ENCODE measurements at places on chromosomes 6 and 20.

DNA sequence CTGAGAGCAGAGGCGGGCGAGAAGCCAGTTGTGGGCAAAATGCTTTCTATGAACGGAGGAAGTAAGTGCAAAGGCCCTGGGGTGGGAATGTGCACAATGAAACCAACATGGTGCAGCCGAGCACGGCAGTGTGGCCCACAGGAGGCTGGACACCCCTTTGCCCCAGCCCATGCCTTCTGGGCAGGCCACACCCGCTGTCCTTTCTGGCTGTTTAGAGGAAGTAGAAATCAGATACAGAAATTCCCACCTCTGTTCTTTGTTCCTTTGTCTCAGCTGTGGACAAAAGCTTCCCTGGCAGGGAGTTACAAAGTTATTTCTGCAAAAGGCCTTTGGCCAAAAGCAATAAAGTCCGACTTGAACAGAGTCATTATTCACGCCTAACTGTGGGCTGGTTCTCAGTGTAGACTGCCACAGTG is 11.9 kb downstream of the SULF2 start:
- DNase-seq, result no peak

DNA sequence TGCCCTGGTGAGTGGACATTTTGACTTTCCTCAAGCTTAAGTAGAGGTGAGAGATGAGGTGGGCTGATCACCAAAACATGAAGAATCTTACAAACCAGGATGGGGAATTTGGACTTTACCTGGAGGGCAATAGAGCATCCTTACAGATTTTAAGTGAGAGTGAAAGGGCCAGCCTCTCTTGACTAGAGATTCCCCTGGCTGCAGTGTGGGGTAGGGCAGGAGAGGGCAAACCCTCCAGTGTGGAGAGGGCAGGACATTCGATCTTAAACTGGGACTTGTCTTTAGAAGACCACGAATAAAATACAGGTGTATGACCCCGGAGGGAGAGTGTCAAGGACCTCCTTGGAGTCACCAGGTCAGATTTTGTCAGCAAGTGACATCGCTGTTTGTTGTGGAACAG is 105.1 kb downstream of the SNAP25 start:
- no peak for DNase-seq

DNA sequence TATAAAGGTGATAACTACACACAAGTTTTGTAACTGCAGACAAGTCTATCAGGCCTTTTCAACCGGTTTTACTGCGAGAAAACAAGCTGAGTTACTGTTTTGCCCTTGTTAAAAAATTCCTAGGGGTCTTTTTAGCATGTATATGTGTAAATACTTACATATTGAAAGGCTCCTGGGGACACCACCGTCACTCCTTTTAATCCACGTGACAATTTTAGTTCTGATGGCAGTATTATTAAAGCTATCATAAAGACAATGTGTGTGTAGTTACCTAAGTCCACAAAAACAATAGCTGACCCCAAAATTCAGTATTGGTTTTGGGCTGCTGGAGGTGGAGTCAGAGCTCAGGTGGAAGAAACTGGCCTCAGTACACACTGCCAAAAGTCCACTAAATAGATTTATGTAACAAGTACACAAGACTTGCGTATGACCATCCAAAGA is 41.3 kb upstream of the HFE start:
- DNase-seq, result no peak

GRCh38 chr6:25874822-25875562 is 949 bp upstream of the SLC17A3 start:
- DNase-seq, result no peak

DNA sequence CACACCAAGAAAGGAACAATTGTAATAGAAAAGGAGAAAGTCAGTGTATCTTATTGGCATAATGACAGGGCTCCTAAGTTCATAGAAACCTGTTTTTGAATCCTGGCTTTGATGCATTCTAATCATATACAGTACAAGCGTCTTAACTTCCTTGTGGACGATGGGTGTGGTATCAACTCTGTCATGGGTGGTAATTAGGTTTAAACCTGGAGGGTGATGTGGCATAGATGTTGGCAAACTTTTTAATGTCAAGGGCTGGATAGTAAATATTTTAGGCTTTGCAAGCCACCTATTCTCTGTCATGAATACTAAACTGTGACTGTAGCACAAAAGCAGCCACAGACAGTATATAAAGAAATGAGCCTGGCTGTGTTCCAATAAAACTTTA is 138.7 kb upstream of the EDN1 start:
- no peak for DNase-seq

GRCh38 chr6:118326712-118327111 is 221.4 kb upstream of the PLN start:
- DNase-seq, result no peak

GRCh38 chr6:112839525-112839961 is 492.4 kb downstream of the RFPL4B start:
- no peak for DNase-seq

DNA sequence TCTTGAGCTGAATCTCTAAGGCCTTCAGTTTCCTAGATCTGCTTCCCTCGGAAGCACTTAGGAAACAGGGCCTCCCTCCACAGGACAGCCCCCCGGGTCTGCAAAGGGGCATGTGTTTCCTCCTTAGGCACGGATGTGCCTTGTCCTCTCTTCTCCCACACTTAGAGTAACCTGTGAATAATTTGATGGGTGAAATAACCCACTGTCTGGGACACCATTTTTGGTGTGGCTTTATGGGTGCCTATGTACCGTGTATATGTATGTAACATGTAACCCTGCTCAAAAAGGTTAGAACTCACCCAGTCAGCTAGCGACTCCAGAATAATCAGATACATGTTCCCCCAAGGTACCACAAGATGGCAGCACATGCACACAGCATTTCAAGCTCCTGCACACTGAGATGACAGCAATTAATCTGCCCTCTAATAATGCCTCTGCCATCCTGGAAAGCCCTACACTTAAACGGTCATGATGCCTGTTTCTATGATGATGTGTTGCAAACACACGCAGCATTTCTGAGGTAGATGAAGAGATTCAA is 212.0 kb upstream of the PROKR2 start:
- DNase-seq, result peak; percentile 82

DNA sequence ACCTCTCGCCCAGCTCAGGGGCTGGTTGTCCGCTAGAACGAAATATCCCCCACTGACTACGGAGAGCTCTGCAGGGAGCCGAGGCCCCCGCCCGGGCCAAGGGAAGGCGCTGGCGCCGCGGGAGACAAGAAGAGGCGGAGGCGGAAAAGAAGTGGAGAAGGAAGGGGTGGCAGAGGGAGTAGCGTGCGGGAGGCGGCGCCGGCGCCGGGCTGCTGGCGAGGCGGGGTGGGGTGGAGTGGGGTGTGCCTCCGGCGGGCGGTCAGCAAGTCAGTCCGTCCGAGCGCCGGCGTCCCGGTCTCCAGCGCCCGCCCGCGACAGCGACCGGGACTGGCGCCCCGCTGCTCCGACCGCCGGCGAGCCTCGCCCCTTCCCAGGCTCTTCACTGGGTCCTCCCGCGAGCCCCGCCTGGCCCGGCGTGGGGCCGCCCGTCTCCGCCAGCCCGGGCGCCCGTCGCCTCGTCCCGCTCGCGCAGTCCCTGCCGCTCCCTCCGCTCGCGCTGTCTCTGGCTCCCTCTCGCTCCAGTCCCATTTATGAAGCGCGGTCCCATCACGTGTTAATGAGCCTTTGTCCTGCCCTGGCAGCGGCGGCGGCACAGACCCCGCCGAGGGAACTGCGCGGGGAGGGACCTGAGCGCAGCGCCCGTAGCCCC is at the start of gene CNR1:
Gene CNR1 (minus strand): TSS at position 504 of the 649 bp plus-strand sequence. CDS start 21,073 bp downstream, outside the sequence.
- DNase-seq, result peak; percentile 57

GRCh38 chr6:135149376-135149775 is 31.7 kb upstream of the MYB start:
- no peak for DNase-seq

DNA sequence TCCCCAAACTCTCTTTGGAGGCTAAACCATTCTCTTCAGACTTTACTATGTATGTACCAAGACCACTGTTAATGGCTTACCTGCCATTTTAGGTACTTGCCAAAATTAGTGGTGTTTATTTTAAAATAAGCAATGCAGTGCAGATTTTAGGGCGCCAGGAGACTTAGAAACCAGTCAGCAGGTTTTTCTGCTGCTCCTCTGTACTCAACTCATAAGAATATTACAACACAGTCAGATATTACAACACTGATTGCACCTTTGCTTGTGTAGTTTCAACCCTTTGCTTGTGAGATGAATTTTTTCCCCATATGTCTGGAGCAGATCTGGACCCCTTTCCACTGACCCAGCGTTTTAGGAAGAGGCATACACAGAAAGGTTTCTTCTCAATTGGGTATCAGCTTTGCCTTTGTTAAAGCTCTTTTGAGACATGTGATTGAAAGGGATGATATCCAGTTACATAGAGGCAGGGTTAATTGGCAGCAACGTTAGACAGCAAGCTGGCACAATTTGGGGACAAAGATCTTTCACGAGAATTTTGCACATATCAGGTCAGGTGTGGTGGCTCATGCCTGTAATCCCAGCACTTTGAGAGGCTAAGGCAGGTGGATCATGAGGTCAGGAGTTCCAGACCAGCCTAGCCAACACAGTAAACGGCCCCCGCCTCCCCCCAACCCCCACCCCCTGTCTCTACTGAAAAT is 6.2 kb downstream of the TTPAL start:
- no peak for DNase-seq

DNA sequence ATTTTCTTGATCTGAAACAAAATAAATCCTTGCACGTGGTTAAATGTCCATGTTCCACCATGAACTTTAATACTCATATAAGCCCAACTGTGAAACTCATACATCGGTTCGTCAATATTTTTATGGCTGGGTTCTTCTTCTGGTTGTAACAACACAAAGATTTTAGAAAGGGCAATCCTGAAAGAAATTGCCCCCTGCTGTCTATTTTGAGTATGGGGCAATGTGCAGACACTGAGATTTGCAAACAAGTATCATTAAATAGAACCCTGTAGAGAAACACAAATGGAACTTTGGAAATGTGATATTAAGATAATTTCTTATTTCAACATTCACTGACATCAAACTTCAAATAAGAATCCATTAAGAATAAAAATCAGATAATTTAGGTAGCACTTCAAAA is 80.2 kb upstream of the PHACTR1 start:
- DNase-seq, result no peak

GRCh38 chr20:42610070-42610469 is 579.6 kb downstream of the PTPRT start:
- DNase-seq, result no peak

DNA sequence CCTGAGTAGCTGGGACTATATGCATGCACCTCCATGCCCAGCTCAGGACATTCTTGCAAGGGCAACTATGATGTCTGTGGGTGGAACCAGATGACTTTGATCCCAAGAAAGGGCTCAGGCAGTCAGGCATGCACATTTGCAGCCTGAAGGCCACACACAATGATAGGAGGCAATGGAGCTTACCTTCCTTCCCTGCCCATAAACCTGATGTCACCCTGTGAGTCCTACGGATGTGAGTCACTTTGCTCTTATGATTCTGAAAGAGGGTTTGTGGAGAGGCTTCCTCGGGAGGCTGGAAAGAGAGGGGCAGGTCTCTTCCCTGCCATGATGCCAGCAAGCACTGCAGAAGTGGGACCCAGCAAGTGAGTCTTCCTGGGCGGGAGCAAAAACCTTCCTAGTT is 202.4 kb downstream of the LY86 start:
- DNase-seq, result no peak

DNA sequence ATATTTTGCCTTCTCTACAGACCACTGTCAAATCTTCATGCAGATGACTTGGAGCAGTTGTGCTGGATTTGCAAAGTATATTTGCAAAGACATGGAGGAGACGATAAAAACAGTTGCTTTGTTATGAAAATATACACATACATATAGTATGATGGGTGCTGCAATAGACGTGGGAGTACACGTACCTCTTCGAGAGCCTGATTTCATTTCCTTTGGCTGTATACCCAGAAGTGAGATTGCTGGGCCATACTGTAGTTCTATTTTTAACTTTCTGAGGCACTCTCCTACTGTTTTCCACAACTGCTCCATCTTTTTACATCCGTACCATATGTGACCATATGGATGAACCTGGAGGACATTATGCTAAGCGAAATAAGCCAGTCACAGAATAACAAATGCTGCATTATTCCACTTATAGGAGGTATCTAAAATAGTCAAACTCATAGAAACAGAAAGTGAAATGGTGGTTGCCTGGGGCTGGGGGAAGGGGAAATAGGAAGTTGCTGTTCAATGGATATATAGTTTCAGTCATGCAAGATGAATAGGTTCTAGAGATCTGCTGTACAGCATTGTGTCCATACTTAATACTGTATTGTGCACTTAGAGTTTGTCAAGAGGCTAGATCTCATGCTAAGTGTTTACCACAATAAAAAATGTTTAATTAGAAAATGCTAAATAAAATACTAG is 223.8 kb downstream of the HAO1 start:
- DNase-seq, result no peak

DNA sequence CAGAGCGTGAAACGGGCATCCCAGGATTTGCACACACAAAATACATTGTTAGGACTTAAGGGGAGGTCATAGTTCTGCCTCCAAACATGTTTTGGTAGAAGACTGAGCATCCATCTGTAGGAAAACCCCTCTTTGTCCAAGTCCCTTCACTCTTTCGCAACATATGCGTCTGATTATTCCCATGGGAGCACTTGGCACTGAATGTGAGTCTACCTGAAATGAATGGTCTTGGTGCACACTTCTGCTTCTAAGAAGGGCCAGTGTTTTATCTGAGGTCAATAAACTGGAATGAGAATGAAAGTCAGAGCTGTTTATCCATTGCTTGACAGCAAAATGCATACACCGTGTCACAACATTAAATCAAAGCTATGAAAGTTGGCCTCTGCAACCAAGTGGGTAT is 33.0 kb downstream of the GJA10 start:
- DNase-seq, result no peak

DNA sequence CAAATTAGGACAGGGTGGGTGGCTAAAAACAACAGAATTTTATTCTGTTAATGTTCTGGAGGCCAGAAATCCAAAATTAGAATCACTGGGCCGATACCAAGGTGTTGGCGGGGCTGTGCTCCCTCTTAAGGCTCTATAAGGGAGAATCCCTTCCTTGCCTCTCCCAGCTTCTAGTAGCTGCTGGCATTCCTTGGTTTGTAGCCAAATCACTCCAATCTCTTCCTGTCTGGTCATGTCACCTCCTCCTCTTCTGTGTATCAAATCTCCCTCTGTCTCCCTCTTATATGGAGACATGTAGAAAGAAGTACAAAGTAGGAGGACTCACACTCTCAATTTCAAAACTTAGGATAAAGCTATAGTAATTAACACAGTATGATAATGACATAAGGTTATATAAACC is 102.9 kb upstream of the SIRPA start:
- no peak for DNase-seq

GRCh38 chr6:96059586-96059985 is 43.8 kb downstream of the FUT9 start:
- no peak for DNase-seq

DNA sequence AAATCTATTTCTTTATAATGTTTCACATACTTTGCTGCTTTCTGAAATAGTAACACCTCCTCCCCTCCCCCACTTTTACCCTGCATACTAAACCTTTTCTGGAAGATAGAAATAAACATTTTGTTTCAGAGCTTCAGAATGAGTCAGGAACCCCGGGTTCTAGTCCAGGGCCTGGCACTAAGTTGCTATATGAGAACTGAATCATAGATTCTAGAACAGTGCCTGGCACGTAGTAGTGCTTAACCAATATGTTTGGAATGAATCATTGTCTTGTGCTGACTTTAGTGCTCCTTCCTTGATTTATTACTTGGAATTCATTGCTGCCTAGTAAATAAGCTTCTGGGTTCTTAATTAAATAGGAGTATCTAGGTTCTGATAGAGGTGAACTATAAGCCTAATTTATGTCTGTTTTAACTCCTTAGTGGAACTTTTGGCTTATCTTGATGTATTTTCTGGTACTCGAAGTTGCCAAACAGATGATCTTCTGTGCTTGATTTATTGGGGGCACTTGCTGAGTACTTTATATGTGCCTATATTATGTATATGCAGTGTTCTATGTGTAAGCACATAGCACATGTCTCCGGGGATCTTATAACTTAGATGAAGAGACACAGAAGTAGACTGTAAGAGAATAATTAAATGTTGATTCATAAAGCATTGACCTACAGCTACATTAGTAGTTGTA is 18.6 kb downstream of the TAB2 start:
- DNase-seq, result no peak
